Activated gamma-delta T cell treated with Interleukin-2 at 50 U/mL for 16 hours (primary cell): ENCODE measurements at places on chromosomes 2 and 18.

DNA sequence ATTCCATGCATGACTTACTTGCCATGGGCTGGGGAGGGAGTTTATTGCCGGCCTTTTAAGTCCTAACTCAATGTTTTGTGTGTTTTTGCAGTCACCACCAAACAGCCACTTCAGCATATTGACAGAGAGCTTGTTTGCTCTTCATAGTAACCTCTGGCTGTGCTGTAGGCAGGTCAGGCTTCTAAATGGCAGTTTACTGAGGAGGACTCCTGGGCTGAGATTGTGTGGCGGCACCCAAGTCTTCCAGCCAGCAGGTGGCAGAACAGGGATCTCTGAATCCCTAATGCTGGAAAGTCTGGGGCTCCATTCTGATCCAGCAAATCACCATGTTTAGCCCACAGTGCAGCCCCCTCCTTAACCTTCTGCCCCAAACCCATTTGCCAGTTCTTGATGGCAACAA, 121.2 kb downstream of the CAPN13 start:
- no peak for DNase-seq

DNA sequence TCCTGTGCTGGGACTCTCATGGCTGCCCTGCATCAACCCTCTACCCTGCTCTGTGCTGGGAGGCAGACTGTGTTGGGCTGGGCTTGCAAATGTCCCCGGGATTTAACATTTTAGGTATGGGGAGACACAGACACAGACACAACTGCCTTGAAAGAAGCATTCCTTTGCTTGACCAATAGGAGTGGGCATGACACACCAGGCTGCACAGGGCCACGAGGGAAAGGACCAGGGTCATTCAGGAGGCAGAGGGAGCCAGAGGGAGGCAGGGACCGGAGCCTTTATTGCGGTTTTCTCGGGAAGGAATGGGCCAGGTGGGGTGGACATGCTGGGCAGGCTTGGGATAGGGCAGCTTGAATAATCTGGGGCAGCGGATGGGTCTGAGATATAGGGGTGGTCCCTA, 238.7 kb upstream of the COPS8 start:
- no peak for DNase-seq

DNA sequence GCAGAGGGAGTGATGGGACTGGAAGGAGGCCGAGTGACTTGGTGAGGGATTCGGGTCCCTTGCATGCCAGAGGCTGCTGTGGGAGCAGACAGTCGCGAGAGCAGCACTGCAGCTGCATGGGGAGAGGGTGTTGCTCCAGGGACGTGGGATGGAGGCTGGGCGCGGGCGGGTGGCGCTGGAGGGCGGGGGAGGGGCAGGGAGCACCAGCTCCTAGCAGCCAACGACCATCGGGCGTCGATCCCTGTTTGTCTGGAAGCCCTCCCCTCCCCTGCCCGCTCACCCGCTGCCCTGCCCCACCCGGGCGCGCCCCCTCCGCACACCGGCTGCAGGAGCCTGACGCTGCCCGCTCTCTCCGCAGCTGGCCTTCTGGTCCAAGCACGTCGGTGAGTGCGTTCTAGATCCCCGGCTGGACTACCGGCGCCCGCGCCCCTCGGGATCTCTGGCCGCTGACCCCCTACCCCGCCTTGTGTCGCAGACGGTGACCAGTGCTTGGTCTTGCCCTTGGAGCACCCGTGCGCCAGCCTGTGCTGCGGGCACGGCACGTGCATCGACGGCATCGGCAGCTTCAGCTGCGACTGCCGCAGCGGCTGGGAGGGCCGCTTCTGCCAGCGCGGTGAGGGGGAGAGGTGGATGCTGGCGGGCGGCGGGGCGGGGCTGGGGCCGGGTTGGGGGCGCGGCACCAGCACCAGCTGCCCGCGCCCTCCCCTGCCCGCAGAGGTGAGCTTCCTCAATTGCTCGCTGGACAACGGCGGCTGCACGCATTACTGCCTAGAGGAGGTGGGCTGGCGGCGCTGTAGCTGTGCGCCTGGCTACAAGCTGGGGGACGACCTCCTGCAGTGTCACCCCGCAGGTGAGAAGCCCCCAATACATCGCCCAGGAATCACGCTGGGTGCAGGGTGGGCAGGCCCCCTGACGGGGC, 4.6 kb downstream of the PROC start:
- no peak for DNase-seq

DNA sequence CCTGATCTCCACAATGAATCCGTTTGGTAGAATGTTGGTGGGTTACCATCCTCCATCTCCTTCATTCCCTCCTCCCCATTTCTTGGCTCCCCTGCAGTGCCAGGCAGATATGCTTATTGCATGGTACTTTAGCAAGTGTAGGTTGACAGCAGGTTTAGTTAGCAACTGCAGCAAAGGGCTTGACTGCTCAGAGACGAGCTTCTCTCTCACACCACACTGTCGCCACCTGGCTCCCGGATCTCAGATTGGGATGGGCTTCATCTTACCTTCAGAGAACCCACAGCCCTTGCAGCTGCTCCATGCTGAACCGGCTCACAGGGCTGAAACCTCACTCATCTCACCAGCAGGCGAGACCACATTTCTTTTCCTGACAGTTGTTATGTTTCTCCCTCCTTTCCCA, 88.8 kb downstream of the VWA3B start:
- DNase-seq: no peak

GRCh38 chr2:138391946-138392345, 109.6 kb upstream of the SPOPL start:
- no peak for DNase-seq

DNA sequence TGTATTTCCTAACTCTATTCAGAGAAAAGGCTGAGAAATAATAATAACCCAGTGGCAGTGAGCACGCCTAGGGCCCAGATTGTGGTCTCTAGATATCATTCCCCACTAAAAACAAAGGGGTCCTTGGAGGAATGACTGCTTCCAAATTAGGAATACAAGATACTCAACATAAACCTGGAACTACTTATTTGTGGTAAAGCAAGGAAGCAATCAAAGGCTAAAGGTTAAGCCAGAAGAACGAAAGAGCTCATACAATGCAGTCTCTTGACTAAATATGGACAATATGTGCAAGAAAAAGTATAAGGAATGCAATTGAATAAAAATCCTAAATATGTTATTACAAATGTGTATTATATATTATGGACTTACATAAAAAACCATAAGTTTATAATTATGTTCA, 253.5 kb upstream of the NRP2 start:
- no peak for DNase-seq

GRCh38 chr2:119483395-119483753, 40.9 kb downstream of the SCTR start:
- no peak for DNase-seq

DNA sequence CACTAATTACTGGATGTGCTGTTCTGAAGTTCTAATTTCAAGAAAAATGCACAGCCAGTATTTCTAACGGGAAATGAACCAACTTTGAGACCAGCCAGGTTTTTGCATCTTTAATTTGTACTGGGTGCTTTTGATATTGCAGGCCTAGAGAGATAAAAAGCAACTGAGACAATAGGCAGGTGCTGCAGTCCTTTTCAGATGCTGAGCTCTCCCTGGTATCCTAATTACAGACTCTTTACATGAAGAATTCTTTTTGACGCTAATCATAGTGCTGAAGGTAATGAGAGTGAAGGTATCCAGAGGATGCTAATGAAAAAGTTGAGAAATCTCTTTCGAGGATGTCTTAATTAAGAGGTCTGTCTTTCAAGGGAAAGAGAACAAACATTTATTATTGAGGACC, 85.1 kb downstream of the SERPINB8 start:
- no peak for DNase-seq
